ENCODE measurements at places on chromosomes 2 and 18. TPM values are rescaled to one million over a fixed set of nuclear protein-coding genes. Genes with fewer than 3 reads are reported as not detected.

DNA sequence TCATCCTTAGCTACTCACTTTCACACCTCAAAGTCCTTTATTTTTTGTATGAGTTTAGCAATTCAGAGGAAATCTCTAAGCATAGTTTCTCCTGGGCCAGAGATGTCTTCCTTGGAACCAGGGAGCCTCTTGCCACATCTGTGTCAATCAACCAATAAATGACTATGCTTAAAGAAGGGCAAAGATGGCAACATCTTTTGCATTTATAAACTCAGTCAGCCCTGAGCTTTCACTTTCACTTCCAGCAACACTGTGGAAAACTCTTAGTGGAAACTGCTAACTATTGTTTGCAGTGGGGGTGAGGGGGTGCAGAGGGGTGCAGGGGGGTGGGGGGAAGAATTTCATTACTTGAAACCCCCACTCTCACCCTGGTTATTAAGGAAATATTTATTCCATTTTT, 3.4 kb downstream of the ACVR1C start:
- H3K4me3 ChIP-seq: no peak overlapping the region
- no peaks in the 10 kb centered on the region for H3K36me3 ChIP-seq
- H3K27me3 ChIP-seq: no peaks in the 10 kb centered on the region
- no peak for DNase-seq

Gene ALK
- not detected for total RNA-seq

GRCh38 chr2:150167711-150168110, 319.8 kb downstream of the RND3 start:
- no peak overlapping the region for H3K27ac ChIP-seq
- no peaks in the 10 kb centered on the region for H3K27me3 ChIP-seq
- DNase-seq: no peak
- H3K4me3 ChIP-seq: no peak overlapping the region

Gene NOSTRIN
- total RNA-seq: 0.38 TPM

GRCh38 chr2:168466190-168466737, 10.2 kb downstream of the CERS6 start:
- peaks cover 50% of the 10 kb centered on the region for H3K4me1 ChIP-seq
- H3K27ac ChIP-seq: no peak overlapping the region
- no peaks in the 10 kb centered on the region for H3K36me3 ChIP-seq

Gene ASPRV1
- 1.5 TPM for total RNA-seq

- peaks cover 22% of the 10 kb centered on the region for H3K4me1 ChIP-seq
- H3K4me3 ChIP-seq: no peak overlapping the region
These were observed 107.7 kb downstream of the NFATC1 start for GRCh38 chr18:79503406-79503805.

Gene SULT1C4
- not detected for total RNA-seq

Gene TCF7L1
- 0.16 TPM for total RNA-seq

DNA sequence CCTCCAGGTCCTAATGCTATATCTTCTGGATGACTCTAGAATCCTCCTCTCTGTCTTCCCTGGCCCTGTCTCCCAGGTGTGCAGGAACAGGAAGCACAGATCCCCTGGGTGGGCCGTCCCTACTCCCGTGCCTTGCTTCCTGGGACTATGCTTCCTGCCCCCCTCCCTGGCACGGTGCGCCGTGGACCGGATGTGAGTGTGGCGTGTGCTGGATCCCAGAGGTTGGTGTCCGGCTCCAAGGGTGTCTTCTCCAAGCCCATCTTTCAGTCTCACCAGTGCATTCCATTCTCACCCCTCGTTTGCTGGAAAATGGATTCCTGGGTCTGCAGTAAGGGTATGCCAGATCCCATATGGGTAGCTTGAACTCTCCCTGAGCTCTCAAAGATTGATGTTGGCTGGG, 144.4 kb upstream of the TWIST2 start:
- H3K4me3 ChIP-seq: no peak overlapping the region
- no peak for DNase-seq
- no peak overlapping the region for H3K27ac ChIP-seq
- no peaks in the 10 kb centered on the region for H3K36me3 ChIP-seq

GRCh38 chr2:196334710-196335109, 163.3 kb upstream of the STK17B start:
- H3K4me1 ChIP-seq: no peaks in the 10 kb centered on the region
- H3K27me3 ChIP-seq: no peaks in the 10 kb centered on the region
- no peak overlapping the region for H3K27ac ChIP-seq
- no peak for DNase-seq
- H3K4me3 ChIP-seq: no peak overlapping the region

DNA sequence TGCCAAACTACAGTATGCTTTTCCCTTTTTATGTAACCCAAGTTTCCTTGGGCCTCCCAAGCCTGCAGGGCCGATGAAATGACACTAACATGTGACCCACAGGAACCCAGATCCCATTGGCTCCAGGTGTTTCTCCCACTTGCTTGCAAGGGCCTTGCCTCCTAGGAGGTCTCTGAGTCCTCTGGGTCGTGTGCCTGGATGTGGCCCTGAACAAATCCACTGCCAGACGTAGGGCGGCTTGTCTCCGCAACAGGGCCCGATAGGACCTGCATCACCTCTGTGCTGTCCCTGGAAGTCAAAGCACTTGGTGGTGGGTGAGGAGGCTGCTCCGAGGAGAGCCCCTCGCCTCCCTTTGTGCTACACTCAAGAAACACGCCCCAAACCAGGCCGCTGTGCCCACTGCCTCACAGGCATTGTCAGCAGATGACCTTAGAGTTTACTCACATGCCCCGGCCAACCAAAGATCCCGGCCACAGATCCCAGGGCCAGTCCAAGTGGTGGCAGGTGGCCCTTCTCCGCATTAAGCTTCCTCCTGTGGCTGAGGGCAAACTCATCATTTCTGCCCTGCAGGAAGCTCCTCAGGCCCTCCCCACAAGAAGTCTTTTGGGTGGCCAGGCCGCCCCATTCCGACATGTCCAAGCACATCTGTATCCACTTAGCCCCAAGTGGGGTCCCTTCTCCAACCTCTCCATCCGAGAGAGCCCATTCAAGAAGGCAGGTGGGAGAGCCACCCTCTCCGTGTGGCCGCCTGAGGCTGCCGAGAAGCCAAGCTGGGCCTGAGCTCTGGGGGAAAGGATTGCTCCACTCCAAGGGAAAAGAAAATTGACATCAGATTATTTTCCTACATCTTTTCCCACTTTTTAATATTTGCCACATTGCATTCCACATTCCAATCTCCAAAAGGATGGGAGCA, 76.7 kb downstream of the GFPT1 start:
- DNase-seq: no peak
- no peak overlapping the region for H3K4me3 ChIP-seq
- peaks cover 27% of the 10 kb centered on the region for H3K4me1 ChIP-seq
- H3K36me3 ChIP-seq: no peaks in the 10 kb centered on the region
- H3K27ac ChIP-seq: no peak overlapping the region
- H3K27me3 ChIP-seq: peaks cover 2% of the 10 kb centered on the region

- H3K4me3 ChIP-seq: no peak overlapping the region
- no peaks in the 10 kb centered on the region for H3K36me3 ChIP-seq
- DNase-seq: no peak
- no peaks in the 10 kb centered on the region for H3K27me3 ChIP-seq
- H3K4me1 ChIP-seq: no peaks in the 10 kb centered on the region
These were observed 2082.3 kb upstream of the CELF4 start for GRCh38 chr18:39647627-39648534.

GRCh38 chr2:64823794-64824193, 165.4 kb upstream of the SLC1A4 start:
- no peak overlapping the region for H3K4me3 ChIP-seq
- H3K27ac ChIP-seq: no peak overlapping the region
- DNase-seq: no peak
- no peaks in the 10 kb centered on the region for H3K36me3 ChIP-seq
- no peaks in the 10 kb centered on the region for H3K27me3 ChIP-seq

DNA sequence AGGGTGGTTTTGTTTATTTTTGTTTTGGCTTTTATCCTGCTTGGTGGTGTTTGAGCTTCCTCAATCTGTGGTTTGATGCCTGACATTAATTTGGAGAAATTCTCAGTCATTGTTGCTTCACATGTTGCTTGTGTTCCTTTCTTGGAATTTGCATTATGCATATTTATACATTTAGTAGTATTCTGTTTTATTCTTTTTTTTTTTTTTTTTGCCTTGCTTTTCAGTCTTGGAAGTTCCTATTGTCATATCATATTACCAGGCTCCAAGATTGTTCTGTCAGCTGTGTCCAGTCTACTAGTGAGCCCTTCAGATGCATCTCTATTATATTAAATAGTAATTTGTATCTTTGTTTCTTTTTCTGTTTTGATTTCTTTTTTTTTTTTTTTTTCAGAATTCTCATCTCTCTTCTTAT, 77.0 kb downstream of the EPC2 start:
- peaks cover 18% of the 10 kb centered on the region for H3K4me1 ChIP-seq
- H3K4me3 ChIP-seq: no peak overlapping the region
- H3K27me3 ChIP-seq: no peaks in the 10 kb centered on the region

Gene GLB1L
- 1.4 TPM for total RNA-seq

DNA sequence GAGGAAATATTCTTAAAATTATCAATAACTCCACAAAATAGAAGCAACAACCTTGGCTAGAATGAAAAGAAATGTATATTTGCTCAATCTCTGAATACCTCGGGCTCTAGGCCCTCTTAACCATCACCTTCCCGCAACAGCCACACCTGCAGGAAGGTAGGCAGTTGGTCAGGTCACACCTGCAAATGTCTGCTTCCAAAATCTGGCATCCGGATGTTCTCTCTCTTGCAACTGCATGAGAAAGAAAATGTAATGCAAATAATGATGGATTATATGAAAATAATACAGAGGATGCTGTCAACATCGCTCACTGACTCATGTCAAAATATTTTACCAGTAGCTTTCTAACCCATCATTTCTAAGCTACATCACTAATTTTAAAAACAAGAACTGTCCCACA, 148.3 kb downstream of the SATB2 start:
- no peak for DNase-seq
- H3K27ac ChIP-seq: no peak overlapping the region
- H3K27me3 ChIP-seq: no peaks in the 10 kb centered on the region

All from T-cell (primary cell).